ENCODE measurements at places on chromosomes 1 and 21. TPM values are rescaled to one million over a fixed set of nuclear protein-coding genes. Genes with fewer than 3 reads are reported as not detected.
A peak's percentile ranks its signal among the peaks of the same experiment; 100 is the strongest.

GRCh38 chr1:158087320-158087927 lies 93.3 kb upstream of the CD1D start:
- DNase-seq, result peak; percentile 56

DNA sequence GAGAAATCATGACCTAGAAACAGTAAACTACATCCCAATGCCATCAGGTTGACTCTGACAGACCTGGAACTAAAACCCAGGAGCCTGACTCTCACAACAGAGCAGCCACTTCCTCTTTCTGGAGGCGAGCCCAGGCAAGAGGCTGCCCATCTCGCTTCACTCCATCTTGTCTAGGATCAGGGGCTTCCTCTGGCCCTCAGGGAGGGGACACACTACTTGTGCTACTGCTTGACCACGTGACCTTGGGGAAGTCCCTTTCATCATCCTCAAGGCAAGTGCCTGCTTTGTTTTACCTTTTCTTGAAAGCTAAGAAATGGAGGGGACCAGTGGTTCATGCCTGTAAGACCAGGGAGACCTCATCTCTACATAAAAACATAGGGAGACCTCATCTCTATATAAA lies 2.6 kb upstream of the TENT5B start:
- DNase-seq, result no peak

DNA sequence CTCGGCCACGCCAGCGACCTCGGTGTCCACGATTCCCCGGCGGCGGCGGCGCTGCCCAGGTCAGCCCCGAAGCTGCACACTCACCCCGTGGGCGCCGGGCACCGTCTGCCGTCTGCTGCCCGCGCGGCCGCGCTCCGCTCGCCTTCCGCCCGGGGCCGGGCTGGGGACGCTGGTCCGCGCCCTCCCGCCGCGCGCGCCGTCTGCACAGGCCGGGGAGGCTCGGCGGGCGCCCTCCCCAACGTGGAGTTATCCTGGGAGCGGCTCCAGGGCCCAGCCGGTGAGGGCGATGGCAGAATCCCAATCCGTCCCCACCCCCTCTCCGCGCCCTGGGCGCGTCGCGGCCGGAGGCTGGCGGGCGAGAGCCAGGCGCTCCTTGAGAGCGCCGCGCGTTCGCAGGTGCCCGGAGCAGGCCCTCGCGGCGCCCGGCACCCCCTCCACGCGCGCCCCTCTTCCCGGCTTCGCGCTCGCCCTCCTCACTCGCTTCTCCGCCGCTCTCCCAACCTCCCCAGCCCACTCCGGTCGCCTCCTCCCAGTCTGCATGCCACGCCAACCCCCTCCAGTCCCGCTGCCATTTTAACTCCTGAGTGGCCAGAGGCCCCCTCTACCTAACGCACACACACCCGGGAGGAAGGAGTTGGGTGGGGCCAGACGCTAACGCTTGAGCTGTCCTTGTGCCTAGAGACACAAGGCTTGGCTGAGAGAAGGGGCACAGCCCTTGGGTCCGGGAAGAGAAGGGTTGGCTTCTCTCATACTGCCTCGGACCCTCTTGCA lies at the start of gene LRRN2:
Gene LRRN2 (minus strand): TSS at position 503 of the 771 bp plus-strand sequence. CDS start 65,746 bp downstream, outside the sequence.
- DNase-seq, result no peak

DNA sequence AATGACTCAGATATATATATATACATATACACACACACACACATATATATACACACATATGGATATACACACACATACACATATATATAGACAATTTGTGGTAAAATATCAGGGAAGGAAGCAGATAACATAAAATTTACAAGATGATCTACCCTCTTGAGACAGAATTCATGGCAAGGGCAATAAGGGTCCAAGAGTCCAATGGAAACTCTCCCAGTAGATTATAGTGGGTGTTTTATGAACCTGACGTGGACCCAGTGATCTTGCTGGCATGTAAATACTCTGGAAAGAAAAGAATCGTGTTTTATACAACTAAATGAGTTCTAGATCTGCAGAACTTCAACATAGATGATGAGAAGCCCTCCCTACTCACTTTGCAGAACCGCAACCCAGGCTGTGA lies 49.3 kb downstream of the DENND1B start:
- no peak for DNase-seq

DNA sequence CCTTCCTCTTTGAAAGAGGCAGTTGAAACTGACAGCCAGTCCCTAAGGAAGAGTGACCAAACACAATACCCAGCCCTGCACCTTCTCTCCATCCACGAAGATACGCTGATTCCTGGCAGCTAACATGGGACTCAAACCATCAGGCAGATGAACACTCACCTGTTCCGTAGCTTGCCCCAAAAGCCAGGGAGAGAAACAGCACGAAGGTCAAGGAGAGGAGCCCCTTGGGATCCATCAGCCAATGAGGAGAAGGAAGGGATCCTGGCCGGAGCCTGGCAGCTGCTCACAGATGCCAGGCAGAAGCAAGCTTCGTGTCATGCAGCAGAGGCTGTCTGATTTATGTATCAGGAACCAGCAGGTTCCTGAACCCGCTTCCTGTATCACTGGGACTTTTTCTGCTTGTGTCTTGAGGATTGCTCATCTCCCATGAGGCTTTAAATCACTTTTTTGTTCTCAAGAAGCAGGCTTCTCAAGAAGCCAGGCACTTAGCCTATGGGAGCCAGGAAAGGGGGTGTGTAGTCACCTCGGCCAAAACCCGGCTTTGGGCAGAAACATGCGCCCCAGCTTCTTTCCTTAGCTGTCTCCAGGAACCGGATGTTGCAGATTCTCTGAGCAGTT lies at the start of gene SLAMF1:
Gene SLAMF1 (minus strand): TSS at position 334 of the 618 bp plus-strand sequence. CDS start 99 bp downstream, at position 235.
- DNase-seq, result no peak

DNA sequence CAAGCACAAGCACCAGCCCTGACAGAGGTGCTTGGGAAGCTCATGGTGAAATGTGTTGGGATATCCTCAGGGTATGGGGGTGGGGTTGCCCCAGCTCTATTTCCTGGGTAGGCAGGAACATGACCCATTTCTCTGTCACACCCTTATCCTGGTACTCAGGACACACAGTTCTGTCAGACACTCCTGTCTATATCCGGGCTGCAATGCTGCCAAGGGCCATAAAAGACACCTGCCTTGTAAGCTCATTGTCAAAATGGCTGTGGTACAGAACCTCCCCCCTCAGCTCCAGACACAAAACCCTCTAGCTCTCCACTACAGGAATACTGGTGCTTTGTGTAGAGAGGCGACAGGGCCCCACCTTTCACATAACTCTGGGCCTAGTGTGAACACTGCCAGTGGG lies 636.7 kb downstream of the PLA2G4A start:
- no peak for DNase-seq

- DNase-seq, result no peak
Measured at GRCh38 chr1:93979040-93979717, 69.9 kb upstream of the GCLM start.

DNA sequence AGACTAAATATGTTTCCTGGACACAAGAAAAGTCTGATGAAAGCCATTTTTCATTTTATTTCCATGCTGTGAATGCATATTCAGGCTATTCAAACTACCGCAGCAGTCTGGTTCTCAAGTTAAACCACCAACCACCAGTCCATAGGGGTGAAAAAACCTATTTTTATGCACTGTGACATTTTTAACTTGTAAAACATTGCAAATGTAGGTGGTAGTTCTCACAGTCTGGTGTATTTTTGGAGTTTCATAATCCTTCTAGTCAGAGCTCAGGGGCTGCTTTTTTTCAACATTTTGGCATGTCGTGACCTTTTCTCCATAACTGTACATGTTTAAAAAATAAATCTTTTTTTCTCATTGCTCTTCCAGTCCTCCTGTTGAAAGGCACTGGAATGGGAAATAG lies 907.6 kb upstream of the ADGRL2 start:
- no peak for DNase-seq

GRCh38 chr1:55197099-55197498 lies 18.1 kb downstream of the USP24 start:
- no peak for DNase-seq

DNA sequence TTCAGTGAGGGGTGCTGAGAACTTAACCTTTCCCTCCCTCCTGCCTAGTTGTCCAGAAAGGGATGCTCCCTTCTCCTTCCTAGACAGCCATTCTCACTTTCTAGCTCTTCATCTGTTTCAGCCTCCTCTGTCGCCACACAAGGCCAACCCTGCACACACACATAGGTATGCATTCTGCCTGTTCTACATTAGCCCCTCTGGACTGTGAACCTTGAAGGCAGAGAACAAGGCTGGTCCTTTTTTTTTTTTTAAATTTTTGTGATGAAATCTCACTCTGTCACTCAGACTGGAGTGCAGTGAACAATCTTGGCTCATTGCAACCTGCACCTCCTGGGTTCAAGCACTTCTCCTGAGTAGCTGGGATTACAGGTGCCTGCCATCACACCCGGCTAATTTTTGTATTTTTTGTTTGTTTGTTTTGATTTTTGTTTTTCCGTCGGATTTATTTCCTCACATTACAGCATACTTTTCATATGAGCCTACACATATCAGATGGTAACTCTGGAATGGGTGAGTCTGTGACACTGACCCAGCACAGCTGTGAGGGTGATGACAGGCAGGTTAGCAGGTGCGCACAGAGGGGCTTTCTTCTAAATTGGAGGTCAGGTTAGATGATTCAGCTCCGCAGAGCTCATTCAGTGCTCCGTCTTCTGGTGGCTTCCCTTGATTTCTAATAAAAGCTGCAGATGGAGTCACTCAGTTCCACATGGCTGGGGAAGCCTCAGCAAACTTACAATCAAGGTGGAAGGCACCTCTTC lies 4.9 kb upstream of the AKR1A1 start:
- no peak for DNase-seq

DNA sequence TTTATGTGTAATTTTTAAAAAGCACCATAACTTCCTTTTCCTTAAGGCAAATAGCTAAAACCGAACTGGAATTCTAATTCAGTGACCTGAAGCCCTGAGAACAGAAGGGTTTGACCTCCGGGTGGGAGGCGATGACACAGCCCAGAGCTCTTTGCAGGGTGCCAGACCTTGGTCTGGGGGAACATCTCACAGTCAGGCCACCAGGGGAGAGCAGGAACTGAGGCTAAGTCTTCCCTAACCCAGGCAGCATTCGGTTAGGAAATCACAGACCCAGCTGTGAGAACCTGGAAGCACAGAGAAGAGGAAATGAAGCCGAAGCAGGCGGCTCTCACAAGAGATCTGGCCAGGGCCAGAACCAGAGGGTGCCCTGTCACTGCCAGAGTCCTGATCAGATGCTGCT lies 444.8 kb downstream of the TTLL7 start:
- no peak for DNase-seq

- no peak for DNase-seq
Measured at GRCh38 chr1:119873135-119874015, 22.9 kb downstream of the ADAM30 start.

Gene RBM15
- polyA plus RNA-seq, result 7.5 TPM

Gene RUNX1
- 13.6 TPM for polyA plus RNA-seq

Gene KRTAP10-7
- not detected for polyA plus RNA-seq

Gene SAMD11
- 66.4 TPM for polyA plus RNA-seq

Gene C1orf94
- polyA plus RNA-seq, result not detected

Gene SLAMF7
- 0.49 TPM for polyA plus RNA-seq

Gene TEDDM1
- polyA plus RNA-seq, result 0.24 TPM

Gene ARMH1
- polyA plus RNA-seq, result 7.6 TPM

Gene TGFBR3
- polyA plus RNA-seq, result 29.0 TPM

Gene KLHL12
- polyA plus RNA-seq, result 29.4 TPM

All from right lung (tissue), 10 donors.